Mammary epithelial cell (primary cell): ENCODE measurements at places on chromosomes 4 and X. TPM values are rescaled to one million over a fixed set of nuclear protein-coding genes. Genes with fewer than 3 reads are reported as not detected.

DNA sequence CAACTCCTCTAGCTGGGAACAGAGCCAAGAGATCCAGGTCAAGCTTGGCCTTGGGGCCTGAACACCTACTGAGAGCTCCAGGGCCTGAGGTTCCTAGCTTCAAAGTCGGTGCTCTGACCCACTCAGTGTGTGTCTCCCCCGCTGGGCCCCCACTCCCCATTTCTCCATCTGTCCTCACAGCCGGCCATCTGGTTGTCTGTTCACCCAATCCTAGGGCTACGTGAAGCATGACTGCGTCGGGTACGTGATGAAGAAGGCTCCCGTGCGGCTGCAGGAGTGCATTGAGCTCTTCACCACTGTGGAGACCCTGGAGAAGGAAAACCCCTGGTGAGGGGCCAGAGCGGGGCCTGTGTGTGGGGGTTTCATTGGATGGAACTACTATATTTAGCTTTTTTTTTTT, 12.3 kb downstream of the USP11 start:
- no peak for DNase-seq

DNA sequence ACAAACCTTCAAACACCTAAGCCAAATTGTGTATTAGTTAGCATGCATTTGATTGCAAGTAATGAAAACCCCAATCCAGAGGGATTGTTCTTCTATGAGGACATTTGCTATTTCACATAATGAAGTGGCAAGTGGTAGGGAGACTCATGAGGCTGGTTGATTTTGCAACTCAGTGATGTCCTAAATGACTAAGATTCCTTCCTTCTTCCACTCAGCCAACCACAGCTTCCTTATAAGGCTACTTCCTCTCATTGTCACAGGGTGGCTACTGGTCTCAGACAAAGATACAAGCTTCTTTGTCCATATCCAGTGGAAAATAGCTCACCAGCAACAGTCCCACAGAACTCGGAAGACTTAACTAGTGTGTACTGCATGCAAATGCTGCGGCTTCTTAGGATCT, 5.3 kb upstream of the OTC start:
- DNase-seq = peak; percentile 75

DNA sequence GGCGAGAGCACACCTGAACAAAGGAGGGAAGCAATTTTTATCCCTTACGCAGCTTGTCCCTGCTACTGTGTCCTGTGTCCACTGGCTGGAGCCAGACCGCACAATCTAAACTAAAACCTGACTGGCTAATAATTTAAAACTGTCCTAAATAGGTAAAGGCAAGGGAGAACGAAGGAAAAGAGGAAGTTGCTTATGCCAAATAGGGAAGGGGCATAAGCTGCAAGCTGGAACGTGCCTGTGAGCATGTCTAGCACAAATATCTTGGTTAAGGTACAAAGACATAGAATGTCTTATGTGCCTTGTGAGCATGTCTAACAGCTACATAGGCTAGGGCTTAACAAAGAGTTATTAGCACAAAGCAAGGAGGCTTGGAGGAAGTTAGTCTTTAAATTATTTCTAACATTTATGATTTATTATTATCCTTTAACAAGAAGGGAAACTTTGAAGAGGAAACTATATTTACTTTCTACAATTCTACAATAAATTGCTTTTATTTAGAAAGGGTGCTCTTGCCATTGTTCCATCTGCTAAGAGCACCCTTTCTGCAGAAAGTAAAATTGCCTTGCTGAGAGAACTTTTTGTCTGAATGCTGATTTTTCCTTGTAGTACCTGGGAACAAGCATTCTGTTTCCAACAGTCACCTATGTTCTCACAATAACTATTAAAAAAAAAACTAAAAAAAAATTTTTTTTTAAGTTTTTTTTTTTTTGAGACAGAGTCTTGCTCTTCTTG, 80.6 kb upstream of the CBR4 start:
- no peak for DNase-seq

- no peak for DNase-seq
These were observed 338.3 kb downstream of the STIM2 start for GRCh38 chr4:27198971-27199370.

DNA sequence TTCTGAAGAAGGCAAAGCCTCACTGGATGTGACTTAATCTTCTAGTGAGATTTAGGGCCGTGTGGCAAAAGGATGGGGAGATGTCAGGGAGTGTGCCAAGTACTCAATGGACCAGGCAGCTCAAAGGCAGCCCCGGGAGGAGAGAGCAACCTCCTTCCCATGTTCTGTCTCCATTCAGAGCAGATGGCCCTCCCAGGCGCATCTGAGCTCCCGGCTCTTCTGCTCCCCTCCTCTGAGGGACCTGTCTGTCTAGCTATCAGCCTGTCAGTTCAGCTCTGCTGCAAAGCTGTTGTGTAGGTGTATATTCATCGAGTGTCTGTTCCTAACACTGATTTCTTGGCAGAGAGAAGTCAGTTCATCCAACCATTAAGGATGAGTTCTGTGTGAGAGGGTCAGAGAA, 10.9 kb upstream of the PORCN start:
- DNase-seq = no peak

The HELT gene
- total RNA-seq = not detected in 2 replicates

DNA sequence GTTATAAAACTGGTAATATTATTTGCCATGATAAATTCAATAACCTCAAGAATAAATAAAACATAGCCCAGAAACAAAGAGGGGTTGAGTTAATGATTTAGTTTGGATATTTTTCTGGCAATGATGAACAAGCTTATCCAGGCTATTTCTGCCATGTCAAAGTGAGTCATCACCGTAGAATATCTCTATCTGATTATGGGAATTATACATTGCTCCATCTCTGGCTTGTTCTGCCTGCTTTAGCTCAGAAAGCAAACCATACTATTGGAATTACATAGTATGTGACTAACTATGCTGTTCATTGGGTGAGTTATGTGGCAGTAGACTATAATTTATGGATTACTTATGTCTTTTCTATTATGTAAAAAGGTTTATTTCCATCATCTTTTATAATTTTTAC, 680.1 kb upstream of the AADAT start:
- DNase-seq = no peak

DNA sequence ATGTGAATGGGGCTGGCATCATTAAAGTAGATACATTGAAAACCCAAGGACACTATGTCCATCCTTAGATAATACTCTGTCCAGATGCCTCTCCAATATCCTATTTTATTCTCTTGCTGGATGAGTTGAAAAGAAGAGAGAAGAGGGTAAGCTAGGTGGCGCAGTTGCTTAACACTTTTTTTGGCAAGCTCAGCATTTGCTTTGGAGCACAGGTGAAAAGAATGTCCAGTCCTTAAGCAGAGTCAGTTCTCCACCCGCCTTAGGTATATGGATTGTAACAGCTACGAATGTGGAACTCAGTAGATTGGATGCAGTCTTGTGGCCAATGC, 208.4 kb downstream of the NWD2 start:
- DNase-seq = peak; percentile 64

The SH3RF1 gene
- total RNA-seq = 30.8 and 49.4 TPM in 2 replicates
